ENCODE measurements at places on chromosomes 12 and 14.

DNA sequence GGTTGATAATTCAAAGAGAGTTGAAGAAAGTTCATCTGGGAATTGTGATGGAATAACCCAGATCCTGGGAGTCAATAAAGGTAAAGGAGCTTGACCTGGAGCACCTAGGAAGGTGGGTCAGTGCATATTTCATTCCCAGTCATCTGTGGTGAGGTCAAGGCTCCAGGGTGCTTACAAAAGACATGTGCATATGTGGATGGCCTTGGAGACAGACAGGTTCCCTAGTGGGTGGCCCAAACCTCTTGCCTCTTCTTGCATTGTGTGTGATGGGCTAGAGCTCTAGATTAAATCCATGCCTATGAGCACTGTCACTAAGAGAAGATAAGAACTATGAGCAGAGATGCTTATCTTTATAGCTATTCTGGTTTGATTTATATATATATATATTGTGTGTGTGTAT is 75.5 kb upstream of the CISTR start:
- no peak for DNase-seq

DNA sequence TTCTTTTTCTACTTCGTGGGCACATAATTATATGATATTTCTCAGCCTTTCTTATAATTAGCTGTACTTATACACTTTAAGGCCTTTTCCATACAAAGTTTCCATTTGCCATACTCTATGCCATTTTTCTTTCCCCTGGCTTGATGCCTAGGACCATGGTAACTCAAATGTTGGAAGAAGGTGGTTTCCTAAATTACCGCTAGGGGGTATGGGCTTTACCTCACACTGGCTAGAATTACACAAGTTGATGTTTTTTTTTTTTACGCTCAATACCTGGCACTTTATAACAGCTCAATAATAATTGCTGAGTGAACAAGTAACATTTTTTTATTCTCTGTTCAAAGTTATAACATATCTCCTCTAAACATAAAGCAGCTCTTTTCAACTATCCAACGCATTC is 306.8 kb upstream of the LRFN5 start:
- no peak for DNase-seq

DNA sequence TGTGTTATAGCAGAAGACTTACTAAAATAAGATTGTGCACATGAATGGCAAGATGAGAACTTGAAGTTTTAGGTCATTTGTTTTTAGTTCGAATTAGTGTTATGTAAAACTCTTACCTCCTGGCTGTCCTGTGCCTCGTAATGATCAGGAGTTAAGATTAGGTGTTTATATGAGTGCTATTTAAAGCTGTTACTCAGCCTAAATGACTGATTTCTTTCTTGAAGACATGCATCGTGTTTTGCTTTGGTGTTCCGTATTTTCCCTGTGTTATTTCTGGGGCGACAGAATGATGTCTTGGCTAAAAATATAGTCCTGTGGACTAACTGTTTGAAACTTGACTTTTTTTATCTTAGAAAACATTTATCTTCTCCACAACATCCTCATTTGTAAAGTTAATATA is 22.1 kb downstream of the SCYL2 start:
- DNase-seq, result no peak

- DNase-seq, result no peak
Measured at GRCh38 chr12:9869307-9870161, at the start of gene CLEC2B. CLEC2B (minus strand) TSS chr12:9869354.

DNA sequence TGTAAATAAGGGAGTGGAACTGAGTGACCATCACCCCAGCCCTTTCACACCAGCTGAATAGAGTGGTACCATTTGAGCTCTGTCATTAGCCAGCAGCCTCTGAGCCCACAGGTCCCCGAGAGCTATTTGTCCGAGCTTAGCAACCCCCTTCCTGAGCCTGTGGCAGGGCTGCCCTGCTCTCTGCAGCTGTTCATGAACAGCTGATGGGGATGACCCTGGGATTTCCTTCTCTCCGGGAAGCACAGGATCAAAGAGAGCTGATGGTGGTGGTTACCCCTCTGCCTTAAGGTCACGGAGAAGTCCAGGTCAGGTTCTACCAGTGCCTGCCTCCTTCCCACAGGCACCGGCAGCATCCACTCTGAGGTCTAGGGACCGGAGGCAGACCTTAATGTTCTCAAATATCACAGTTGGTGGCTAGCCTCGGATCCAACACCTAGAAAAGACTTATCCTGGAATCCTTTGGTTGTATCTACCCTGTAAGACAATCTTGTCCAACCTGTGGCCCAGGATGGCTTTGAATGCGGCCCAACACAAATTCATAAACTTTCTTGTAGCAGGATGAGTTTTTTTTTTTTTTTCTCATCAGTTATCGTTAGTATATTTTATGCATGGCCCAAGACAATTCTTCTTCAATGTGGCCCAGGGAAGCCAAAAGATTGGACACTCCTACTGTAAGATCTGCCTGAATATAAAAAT is 81.1 kb downstream of the ESRRB start:
- DNase-seq, result no peak

- DNase-seq, result no peak
Measured at GRCh38 chr12:94849411-94849976, 154.0 kb downstream of the NDUFA12 start.

GRCh38 chr12:11769723-11770514 is 120.4 kb downstream of the ETV6 start:
- DNase-seq, result no peak

DNA sequence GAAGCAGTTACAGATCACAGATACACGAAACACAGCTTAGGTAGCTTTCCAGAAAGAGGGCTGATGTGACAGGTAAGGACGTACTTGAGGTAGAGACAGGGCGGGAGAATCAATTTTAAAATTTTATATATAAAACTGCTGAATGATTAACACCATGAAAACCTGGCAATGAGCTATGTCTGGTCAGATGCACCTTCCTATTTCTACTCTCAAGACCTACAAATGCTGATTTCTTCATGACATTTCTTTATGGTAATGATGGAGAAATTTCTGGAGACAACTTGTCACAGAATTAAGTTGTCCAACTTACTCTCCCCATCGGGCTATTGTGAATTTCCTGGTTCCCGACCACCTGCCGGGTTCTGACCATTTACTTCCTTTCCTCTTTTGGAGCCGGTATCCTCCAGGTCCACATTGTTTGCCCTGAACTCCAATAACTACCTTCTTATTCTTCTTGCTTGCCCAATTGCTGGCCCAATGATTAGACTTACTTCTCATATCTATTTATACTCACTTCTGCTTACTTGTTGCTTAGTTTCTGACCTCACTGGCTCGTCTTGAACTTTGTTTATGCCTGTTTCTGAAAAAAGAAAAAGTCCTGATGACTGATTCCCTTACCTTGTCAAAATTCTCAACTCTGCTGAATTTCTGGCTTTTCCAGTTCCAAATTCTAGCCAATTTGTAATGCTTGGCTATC is 12.8 kb upstream of the ATP2B1 start:
- DNase-seq, result no peak

DNA sequence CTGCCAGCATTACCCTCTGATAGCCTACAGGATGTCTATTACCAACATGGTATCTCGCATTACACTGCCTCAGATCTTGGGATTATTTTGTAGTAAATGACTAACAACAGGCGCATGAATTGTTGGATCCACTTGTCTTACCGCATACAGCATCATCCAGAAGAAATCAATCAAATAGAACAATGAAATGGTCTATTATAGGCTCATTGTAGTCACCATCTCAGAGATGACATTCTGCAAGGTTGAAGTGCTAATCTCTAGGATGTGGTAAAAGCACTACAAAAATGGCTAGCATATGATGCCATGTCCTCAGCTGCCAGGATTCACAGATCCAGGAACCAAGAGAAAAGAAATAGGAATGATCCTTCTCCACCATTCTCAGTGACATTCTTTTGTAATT is 52.0 kb downstream of the WASHC3 start:
- no peak for DNase-seq

- no peak for DNase-seq
Measured at GRCh38 chr12:12007713-12008231, 63.0 kb upstream of the BCL2L14 start.

- no peak for DNase-seq
Measured at GRCh38 chr12:103865151-103865730, 24.2 kb upstream of the NT5DC3 start.

GRCh38 chr12:24860546-24860945 is 88.4 kb downstream of the BCAT1 start:
- no peak for DNase-seq

- no peak for DNase-seq
Measured at GRCh38 chr12:66446276-66446675, 144.0 kb downstream of the HELB start.

- no peak for DNase-seq
Measured at GRCh38 chr12:45575417-45575816, 154.1 kb upstream of the ARID2 start.

DNA sequence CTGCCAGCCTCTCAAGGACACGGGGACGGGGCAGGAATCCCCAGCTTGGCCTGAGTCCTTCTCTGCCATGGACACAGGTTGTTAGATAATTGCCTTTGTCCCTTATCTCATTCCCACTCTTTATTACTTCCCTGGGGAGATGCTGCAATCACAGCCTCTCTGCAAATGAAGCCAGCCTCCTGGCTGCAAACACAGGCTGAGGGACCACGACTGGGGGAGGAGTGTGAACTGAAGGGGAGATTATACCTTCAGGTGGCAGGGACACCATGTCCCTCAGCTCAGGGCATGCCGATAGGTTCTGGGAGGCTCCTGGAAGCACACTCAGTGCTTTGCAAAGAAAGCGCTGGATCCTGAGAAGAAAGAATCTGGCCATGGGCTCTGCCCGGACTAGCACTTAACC is 16.1 kb upstream of the CHGA start:
- no peak for DNase-seq

DNA sequence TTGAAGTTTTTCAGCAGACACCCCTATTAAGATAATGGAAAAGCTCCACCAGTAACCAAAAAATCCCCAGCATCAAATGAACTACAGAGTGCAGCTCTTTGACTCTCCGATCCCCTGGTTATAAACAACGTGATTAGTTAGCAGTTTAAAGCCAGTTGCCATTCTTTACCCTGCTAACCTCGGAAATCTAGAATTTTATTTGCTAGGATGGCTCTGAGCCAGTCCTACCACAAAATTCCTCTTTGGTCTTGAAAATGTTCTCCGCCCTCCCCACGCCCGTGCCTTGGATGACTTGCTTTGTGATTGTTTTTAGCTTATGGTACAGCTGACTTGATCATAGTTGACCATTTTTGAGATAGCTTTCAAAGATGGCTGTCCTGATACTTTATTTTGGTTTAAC is 1.2 kb downstream of the KLHDC2 start:
- DNase-seq, result no peak
